Psoas muscle (tissue), 8 donors: ENCODE measurements at places on chromosomes 2 and 18. TPM values are rescaled to one million over a fixed set of nuclear protein-coding genes. Genes with fewer than 3 reads are reported as not detected.
A peak's percentile ranks its signal among the peaks of the same experiment; 100 is the strongest.

DNA sequence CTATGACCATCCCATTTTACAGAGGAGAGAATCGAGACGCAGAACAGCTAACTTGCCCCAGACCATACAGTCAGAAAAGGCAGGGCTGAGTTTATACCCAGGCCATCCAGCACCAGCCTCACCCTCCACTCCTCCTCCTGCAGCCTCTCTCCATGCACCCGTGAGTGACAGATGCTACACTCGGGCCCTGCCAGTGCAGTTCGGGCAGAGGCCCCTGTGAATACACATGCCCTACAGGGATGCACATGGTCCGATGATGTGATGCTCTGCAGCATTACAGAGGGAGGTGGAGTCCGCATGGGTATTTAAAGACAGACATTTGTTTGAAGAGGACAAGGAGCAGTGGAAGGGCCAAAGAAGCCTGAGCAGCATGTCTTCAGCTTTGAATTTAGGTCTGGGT is 75.1 kb upstream of the PXDN start:
- DNase-seq, result peak; percentile 17

DNA sequence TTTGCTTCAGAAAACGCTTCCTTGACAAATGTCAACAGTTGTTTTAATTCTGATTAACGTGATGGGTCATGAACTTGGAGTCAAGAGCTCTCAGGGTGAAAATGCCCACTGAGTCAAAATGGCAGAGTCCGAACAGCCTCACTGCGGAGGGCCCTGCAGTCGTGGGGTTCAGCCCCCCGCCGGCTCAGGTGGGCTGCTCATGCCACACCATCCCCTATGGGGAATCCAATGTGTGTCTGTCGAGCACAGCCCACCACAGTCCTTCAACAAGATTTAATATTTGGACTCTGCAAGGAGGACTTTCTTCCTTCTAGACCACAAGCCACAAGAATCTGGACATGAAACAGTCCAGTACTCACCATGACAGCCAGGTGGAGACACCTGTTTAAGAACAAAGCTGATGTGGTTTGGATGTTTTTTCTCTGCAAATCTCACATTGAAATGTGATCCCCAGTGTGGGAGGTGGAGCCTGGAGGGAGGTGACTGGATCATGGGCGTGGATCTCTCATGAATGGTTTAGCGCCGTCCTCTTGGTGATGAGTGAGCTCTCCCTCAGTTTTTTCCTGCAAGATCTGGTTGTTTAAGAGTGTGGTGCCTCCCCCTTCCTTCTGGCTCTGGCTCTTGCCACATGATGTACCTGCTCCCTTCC is 201.0 kb downstream of the NDUFA10 start:
- DNase-seq, result no peak

SERPINB13 gene
- polyA plus RNA-seq, result not detected

NT5C1B gene
- polyA plus RNA-seq, result not detected

NDC80 gene
- not detected for polyA plus RNA-seq

DNA sequence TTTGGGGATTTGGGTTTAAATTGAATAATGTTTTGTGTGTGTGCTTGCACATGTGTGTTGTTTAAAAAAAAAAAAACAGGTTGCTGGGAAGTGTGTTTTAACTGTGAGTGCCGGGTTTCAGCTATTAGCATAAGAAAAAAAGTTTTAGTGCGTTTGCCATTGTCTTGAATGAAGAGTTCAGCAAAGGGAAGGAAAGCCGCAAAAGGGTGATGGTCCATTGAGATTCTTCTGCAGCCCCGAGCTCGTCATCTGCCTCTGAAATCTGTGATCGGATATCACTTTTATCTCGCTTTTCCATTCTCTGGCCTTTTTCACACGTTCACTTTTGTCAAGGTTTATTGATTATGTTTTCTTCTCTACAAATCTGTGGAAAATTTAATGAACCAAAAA is 4.7 kb downstream of the GLI2 start:
- no peak for DNase-seq

LRATD1 gene
- polyA plus RNA-seq, result 1.4 TPM

DNA sequence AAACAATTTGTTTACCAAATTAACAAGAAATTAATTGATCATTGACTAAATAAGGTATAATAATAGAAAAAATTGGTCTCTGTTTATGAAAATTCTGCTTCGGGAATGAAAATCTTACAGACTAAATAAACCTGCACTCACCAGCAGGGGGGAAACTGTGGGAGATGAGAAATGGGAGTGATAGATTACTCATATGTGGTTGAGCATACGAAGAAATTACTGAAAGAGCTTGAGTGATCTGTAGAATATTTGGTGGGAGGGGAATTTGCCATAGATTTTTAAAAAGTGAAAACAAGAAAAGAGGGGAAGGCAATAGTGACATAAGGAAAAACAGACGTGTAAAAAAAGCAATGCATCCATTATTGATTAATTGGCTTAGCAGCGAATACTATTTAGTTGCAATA is 2.2 kb downstream of the HMSD start:
- DNase-seq, result no peak

ONECUT2 gene
- not detected for polyA plus RNA-seq

DNA sequence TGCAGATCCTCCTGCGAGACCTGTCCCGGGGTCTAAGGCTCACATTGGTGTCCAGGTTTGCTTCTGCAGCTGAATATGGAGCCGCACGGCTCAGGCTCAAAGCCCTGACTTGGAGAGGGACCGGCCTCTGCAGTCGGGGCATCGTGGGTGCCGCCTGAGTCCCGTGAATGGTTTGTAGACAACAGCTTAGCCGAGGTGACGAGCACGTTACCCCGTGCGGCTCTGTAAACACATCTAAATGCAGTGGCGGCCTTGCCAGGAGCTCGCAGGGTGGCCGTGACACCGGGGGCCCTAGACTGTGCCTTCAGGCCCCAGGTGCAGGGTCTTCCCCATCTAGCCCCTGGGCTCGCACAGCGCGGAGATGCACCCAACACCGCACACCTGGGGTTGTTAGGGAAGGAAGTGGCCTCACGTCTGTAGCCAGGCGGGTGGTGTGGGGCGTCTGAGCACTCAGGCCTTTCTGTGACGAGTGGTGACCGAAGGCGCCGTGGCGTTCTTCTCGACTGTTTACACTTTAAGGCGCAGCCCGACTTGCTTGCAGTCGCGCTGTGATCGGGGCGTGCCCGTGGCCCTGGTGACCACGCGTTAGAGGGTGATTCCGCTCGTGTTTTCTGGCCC is 91.6 kb downstream of the NFATC1 start:
- peak; percentile 50 for DNase-seq

- no peak for DNase-seq
Measured at GRCh38 chr2:64792300-64792699, 138.6 kb upstream of the SERTAD2 start.

- no peak for DNase-seq
Measured at GRCh38 chr2:175431101-175431946, 249.8 kb upstream of the ATP5MC3 start.

DNA sequence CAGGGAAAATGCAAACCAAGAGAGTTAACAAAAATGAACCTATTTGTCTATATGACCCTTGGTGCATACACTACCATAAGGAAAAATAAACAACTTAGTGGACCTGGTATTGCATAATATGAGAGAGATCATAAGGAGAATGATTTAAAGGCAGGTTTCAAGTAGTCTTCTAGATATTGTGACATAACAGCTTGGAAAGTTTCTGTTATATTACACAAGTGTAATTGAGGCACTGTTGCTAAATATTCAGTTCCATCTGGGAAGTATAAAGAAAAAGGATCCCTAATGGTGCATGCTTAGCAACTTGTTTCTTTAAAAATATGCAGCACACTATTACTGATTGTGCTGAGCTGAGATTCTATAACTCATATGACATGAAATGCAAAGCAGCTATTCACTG is 252.2 kb upstream of the SPHKAP start:
- DNase-seq, result no peak

SLC5A7 gene
- not detected for polyA plus RNA-seq

DNA sequence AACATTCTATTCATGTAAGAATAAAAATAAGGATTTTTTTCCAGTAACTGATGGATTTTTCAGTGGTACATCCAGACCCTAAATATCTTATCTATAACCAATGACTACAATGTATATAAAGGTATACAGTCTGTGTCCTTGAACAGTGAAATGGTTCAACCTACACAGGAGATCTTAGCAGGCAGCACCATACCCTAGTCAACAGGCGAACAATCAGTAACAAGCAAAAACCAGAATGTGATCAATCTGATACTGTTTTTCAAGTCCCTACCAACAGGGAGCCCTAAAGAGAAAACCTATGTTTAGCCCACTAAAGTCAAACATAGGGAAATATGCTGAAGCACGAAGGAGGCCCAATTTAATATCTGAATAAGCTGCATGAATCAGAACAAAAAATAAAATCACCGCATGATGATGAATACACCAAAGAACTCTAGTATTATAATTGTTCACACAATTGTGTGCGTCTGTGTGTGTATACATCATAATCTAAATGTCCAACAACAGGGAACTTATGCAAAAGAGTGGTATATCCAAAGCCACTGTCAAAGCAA is 26.0 kb downstream of the PTPN2 start:
- DNase-seq, result no peak

GRCh38 chr18:35267161-35267651 is 22.8 kb downstream of the ZSCAN30 start:
- peak; percentile 85 for DNase-seq

- DNase-seq, result no peak
Measured at GRCh38 chr18:57519668-57520424, 66.7 kb downstream of the FECH start.

CGREF1 gene
- polyA plus RNA-seq, result 2.8 TPM

GRCh38 chr2:146867477-146867986 is 977.3 kb upstream of the ACVR2A start:
- DNase-seq, result no peak

DNA sequence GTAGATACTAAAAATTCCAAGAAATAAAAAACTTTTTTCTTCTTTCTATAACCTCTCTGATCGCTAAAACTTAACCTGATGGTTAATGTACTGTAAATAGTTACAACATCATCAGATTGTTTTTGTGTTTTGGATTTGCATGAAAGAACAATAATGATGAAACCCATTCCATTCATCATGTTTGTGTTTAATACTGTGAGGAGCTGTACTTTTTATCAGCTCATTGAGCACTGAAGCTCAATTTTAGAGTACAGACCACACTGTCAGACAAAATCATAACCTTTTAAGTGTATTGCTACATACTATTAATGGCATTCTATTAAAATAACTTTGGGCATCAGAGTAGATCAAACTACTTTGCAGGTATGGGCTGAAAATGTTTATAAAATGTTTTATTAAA is 14.8 kb upstream of the BBS5 start:
- no peak for DNase-seq

DNA sequence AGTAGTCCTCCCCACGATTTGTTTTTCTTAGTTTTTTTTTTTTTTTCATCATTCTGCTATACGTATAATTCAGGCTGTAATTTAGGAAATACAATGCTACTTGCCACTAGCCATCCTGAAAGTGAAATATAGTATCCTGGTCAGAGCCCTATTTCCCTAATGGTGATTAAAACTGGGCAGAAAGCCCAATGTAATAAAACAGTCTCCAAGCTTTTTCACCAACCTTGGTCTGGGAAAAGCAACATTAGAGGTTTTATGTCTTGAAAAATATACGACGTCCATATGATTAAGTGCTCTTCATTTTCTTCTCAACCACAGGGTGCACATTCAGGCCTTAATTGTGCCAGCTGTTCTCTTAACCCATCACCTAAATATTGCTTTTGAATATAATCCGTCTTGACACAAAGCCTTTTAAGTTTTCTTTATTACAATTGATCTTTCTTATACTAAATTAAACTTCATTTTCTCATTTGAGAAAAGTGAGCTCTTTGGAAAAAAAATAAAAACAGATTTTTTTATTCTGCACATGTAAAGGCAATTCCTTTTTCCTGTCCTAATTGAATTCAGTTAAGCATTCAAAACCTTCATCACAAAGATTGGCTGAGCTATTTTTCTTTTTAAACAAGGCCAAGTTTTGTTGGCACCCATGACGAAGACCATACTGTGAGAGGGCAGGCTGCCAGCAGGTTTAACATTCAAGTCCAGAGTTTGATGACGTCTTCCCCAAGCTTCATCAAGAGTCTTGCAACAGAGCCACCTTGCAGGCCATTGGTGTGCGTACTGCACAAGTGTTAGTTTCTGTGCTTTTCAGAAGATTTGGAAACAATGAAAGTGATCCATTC is 52.7 kb downstream of the MAP2 start:
- DNase-seq, result no peak

DNA sequence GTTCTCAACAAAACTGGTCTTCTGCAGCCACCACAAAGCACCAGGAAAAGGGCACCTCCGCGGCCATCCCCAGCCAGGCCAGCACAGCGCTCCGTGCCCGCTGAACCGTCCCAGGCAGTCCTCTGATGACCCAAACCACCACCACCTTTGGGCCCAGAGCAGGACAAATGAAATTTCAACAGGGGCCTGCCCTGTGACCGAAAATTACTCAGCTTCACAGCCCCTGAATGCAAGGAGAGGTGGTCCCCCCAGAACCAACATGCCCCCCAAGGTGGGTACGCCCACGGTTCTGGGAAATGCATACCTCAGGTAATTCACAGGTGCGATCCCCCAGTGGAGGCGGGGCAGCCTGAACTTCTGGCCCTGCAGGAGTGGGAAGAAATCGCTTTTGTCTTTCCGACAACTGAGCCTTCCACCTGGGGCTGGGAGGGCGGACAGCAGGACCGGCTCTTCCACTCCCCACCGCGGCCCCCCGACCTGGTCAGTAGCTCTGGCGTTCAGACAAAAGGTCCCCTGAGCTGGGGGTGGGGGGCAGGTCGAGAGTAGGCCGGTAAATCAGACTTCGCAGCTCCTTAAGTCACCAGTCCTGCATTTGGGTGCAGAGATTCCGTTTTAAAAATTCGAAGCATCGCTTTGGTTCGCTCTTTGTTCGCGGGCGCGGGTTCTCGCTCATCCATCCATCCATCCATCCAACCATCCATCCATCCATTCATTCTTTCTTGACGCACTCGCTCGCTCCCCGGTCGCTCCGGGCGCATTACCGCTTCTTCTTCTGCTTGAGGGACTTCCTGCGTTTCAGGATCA is 1.4 kb downstream of the ARL4C start:
- DNase-seq, result no peak

DNA sequence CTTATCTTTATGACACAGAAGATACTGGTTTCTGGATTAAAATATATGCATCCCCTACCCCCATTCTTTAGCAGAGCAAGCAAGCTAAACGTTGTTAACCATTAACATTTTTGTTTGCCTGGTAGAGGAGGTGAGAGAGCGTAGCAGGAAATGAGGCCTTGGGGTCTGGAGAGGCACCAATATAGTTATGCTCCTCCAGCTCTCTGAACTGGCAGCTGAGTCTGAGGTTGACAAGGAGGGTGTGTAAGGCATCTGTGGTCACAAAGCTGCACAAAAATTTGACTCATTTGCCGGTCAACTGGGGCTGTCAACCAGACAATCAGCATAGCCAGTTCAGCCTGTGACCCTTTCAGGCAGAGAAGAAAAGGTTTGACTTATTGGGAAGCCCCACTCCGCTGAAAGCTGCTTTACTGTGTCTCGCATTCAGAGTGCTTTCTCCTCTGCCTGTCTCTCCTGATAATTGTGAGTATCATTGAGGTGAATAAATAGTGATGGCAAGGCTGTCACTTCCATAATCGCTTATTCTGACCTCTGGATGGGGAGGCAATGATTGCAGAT is 647.5 kb upstream of the SETBP1 start:
- DNase-seq, result no peak
